ENCODE measurements at places on chromosomes 1 and 21.

GRCh38 chr21:22961258-22961657 lies 1963.0 kb downstream of the NCAM2 start:
- no peak for DNase-seq

- no peak for DNase-seq
Measured at GRCh38 chr1:38029685-38030511, 16.7 kb downstream of the POU3F1 start.

DNA sequence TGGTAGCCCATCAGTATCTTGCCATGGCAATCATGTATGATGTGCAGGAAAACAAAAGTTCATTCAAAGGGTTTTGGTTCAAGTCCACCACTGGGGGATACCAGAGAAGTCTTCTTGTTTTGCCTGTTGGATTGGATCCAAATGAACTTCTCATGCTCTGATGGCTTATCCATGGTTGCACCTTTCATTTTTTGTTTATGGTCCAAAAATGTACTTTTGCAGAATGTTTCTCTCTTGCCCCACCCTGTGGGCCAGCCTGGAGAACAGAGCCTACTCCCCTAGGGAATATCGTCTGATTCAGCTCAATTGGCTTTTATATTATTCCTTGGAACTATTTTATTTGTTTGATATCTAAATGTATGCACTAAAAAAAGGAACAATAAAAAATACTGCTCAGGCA lies 20.1 kb upstream of the CLCA1 start:
- DNase-seq, result no peak

DNA sequence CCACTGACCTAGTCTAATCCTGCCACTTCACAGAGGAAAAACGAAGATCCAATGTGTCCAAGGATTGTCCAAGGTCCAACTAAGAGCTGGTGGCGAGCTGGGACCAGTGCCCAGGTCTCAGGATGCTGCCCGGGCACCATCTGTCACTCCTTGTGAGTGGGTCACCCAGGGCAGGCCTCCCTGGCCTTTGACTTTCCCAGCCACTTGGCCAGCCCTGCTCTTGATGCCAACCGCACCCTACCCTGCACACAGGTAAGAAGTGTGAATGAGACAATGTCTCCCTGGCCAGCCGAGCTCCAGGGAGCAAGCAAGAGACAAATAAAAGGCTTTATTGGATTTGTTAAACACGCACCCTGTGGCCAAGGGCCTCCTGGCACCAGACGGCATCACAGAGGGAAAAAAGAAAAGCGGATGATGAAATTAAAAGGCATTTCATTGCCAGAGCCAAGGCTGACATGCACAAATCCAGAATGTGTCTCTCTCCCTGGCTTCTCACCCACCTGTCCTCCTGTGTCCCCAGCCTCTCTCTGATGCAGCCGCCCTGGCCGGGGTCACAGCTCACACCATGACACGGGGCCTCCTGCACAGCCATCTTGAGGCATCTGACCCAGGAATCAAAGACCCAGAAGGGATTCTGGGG lies 72.8 kb downstream of the CAMK2N1 start:
- no peak for DNase-seq

DNA sequence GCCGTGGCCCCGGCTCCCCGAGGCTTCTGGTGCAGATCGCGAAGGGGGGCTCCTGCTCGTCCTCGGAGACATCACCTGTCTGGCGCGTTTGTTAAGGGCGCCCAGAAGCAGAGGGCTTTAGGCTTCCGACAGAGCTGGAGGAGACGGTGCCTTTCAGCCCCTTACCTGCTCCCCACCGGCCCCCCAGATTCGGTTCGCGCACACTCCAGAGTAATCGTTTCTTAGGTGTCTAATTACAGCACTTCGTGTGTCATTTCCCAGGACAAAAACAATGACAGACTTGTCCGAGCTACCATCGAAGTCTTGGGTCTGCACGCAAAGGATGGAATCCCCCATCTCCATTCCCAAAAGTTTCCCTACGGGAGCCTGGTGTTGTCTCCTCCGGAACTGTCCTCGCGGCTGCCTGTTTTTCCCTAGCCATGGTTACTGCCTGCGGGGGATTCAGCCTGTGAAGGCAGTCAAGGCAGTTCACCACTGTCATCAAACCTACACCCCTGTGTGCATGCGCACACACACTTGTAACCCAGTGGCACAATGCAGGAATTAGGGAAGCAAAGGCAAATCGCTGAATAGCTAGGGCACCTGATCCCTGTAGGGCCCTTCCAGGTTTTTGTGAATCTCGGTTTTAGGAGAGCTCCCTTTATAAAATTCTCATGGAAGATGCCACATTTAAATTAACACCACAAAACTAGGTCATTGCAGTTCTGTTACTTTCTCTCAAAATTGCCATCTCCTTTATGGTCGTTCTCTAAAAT lies 738 bp upstream of the CDC42BPA start:
- no peak for DNase-seq

GRCh38 chr1:3192825-3193224 lies 123.8 kb downstream of the PRDM16 start:
- no peak for DNase-seq

DNA sequence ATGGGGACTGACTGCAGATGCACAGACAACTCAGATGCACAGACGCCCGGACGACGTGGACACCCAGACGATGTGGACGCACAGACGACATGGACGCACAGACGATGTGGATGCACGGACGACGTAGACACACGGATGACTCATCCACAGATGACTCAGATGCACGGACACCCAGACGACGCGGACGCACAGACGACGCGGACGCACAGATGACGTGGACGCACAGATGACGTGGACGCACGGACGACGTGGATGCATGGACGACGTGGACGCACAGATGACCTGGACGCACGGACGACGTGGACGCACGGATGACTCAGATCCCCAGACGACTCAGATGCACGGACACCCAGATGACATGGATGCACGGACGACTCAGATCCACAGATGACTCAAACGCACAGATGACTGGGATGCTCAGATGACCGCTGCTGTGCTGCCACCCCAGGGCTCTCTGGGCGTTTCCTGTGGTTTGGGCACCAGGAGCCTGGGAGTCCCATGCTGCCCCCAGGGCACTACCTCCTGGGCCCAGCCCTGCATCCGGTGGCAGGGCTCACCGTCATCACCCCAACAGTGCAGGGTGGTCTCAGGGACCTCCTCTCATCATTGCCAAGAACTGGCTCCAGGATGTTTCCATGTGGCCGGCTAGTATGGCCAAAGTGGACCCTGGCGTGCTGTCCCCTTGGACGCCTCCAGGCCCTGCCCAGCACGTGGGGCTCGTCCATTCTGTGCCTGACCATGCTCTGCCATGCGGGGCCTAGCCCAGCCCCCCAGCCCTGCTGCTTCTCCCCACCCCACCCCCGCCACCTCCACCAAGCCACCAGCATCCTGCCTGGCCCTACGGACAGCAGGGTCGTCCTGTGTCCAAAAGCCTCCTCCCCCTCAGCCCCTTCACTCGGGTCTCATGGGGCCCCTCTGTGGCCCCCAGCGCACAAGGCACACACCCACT lies 14.0 kb downstream of the FAAP20 start:
- DNase-seq, result no peak
